HCEC 1CT (cell line): ENCODE measurements at places on chromosomes 3 and 15.

GRCh38 chr3:94822298-94822697, 759.4 kb downstream of the NSUN3 start:
- DNase-seq = no peak

DNA sequence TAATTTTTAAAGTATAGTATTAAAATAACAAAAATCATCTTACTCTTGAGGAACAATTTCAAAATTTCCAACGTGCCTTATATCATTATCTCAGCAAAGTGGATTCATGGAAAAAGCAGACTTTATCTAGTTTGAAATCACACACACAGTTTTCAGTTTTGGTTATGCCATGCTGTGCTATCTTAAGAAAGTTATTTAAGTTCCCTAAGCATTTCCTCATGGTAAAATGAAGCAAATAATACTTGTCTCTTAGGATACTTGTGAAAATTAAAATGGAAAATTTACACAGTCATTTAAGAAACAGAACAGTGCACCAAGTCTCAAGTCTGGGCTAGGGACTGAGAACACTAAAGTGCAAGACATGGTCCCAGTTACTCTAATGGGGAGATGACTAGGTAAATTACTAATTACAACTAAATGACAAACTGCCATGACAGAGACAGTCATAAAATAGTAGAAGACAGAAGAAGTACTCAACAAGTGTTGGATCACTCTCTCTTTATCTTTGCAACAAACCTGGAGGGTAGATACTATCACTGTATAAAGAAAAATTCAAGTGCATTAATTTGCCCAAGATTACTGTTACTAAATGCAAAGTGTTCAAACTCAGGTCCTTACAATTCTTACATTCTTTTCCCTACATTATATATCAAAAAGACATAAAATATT, 44.8 kb downstream of the DMXL2 start:
- DNase-seq = no peak

DNA sequence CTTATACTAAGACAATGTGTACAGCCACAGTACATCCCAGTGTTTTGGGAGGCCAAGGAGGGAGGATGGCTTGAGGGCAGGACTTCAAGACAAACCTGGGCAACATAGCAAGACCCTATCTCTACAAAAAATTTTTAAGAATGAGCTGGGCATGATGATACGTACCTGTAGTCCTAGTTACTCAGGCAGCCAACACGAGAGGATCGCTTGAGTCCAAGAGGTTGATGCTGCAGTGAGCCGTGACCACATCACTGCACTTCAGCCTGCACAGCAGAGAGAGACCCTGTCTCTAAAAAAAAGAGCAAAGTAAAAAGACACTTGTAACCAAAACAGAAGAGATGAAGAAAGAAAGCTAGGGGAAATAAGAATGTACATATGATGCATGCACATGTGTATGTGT, 38.5 kb downstream of the HES1 start:
- DNase-seq = no peak

- peak; percentile 99 for DNase-seq
These were observed 240 bp upstream of the BHLHE40 start for GRCh38 chr3:4978966-4979427.

GRCh38 chr15:87623832-87624231, 632.7 kb downstream of the NTRK3 start:
- DNase-seq = no peak

- no peak for DNase-seq
These were observed 74.7 kb downstream of the CYP19A1 start for GRCh38 chr15:51263726-51264125.

GRCh38 chr15:79381593-79381992, 50.5 kb upstream of the MINAR1 start:
- DNase-seq = no peak

DNA sequence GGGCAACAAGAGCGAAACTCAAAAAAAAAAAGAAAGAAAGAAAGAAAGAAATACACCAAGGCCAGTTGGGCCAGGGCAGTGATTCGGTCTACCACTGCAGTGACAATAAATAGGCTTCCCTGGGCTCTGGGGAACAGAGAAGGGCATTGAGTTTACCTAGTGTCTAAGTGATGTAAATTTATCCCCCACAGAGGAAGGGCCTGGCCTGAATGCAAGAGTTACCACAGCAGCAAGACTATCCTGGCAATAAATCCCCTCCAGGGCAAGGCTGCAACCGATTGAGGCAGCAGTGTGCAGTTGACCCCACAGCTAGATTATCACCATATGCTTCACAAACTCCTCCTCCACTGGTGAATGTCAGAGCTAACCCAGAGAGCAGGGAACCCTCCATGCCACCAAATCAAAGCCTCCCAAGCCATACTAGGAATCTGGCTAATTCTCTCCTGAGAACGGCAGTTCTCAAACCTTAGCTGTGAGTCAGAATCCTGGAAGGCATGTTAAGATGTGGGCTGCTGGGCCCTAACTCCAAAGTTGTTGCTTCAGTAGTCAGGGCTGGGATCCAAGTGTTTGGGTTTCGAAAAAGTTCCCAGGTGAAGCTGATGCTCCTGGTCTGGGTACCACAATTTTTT, 64.3 kb upstream of the GATM start:
- DNase-seq = no peak

DNA sequence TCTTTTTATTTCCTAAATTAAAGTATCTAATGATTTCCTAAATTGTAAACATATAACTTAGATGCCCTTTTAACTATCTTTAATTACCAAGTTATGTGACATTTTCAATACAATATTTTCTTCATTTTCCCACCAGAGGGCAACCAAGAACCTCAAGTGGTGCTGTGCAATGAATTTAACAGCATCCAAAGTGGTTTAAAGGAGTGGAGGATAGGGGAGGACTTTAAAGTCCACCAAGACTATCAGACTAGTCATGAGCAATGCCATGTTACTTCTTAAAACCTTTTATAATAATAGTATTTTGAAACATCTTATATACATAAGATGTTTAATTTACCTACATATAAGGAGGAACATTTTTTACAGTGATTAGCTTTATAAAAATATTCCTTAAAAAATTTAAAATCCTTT, 74.4 kb downstream of the DLG1 start:
- peak; percentile 60 for DNase-seq

DNA sequence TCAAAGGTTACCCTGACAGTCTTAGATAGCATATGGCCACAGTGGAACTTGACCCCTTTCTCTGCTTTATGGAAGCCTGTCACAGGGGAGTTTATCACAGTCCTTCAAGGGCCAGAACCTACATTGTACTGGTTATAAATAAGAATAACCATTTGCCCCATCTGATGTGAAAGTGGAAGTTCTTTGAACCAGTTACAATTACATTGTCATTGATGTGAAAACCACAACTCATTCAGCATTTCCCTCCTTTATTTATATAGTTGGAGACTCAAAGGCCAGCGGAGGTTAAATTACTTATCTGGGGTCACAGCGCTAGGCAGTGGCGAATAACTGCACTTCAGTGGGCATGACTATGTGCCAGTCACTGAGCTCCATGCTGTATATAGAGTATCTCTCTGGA, 60.5 kb upstream of the TBC1D5 start:
- DNase-seq = no peak

DNA sequence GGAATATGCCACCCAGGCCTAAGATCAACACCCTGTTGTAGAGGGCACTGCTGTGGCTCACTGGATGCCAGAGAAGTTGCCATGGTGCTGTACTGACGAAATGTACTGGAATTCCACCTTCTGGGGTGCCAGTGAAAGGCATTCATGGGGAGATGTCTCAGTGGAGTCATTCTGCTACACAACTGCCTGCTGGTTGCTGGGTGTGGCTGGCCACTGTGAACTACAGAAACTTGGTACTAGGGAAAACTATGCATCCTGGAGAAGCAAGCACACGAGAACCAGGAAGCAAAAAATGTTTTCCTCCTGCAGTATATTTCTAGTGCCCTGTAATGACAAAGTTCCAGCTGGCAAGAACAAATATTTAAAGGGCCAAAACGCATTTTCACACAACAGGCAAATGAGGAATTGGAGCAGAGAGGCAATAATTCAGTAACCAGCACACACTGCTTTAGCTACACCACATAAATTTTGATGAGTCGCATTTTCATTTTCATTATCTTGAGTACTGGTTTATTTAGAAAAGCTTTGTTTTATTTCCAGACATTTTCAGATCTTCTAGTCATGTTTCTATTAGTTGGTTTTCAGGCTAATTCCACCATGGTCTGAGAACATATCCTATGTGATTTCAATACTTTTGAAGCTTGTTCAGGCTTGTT, 18.3 kb upstream of the RFX7 start:
- DNase-seq = no peak

GRCh38 chr3:31404871-31405270, 127.9 kb upstream of the STT3B start:
- DNase-seq = no peak

DNA sequence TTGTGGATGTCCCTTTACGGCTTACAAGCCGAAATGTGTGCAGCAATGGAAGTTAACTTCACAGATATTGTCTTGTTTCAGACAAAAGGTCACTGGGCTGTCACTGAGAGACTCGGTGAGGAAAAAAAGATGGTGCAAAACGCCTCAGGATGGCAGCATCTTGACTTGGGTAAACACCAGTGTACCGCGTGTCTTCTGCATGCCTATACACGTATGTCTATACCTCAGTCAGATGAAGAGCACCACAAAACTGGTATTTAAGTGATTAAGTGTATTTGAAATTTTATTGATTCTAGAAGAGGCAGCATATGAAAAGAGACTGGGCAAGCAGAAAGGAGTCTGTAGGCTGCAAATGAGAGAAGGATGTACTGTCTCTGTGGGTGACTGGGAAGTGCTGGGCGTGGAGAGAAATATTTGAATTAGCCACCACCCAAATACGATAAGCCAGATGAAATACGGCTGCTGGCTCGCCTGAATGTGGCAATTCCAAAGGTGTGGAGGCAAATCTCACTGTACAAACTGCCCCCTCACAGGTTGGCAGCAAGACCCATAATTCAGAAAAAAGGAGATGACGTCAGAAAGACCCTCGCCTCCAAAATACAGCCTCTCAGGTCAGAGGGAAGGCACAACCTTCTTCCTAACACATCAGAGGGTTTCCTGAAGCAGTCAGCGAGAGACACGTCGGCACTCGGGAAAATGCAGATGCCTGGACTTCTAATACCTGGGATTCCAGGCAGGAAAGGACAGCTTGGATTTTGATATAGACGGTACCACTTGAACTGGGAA, 53.4 kb upstream of the NEO1 start:
- DNase-seq = no peak

GRCh38 chr15:69573815-69574475, 121.3 kb downstream of the RPLP1 start:
- peak; percentile 6 for DNase-seq

- no peak for DNase-seq
These were observed 47.8 kb upstream of the WNT5A start for GRCh38 chr3:55534876-55535275.

- no peak for DNase-seq
These were observed 54.7 kb downstream of the ETV5 start for GRCh38 chr3:186053954-186054791.

GRCh38 chr3:122533480-122533879, 18.7 kb upstream of the KPNA1 start:
- DNase-seq = no peak

- no peak for DNase-seq
These were observed 1.6 kb upstream of the TXNRD3 start for GRCh38 chr3:126656371-126657134.

DNA sequence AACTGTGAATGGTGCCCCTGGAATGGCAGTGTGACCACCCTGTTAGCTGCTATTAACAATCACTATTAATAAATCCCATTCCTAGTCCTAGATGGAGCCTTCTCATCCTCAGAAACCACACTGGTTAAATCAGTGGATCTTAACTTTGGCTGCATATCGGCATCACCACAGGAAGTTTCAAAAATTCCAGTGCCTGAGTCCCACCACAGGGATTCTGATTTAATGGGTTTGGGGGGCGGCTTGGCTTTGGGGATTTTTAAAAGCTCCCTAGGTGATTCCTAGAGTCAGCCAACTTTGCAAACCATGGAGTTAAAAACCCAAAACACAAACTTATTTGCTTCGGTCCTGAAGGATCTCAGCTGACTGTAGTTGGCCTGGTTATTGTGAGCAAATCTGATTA, 3.1 kb downstream of the FAM107A start:
- no peak for DNase-seq

- DNase-seq = no peak
These were observed 19.0 kb upstream of the EPHB3 start for GRCh38 chr3:184542577-184542976.

DNA sequence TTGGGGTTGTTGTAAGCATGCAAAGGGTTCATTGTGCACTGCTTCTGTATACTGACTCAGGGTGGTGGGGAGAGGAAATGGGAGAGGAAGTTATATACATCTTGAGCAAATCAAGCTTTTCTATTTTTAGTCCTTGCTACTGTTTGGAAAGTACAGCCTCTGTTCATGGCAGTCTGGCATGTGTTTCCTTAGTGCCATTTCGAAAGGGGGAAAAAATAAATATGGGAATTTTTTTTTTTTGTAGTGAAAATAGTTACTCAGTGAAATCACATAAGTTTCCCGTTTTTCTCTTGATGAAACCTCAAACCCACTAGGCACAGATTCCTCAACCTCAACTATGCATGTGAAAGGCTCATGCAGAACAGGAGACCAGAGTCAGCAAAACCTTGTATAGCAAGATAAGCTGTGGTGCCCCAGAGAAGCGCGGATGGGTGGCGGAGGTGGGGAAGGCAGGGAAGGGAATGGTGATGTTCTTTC, 353.3 kb downstream of the LPP start:
- peak; percentile 94 for DNase-seq

DNA sequence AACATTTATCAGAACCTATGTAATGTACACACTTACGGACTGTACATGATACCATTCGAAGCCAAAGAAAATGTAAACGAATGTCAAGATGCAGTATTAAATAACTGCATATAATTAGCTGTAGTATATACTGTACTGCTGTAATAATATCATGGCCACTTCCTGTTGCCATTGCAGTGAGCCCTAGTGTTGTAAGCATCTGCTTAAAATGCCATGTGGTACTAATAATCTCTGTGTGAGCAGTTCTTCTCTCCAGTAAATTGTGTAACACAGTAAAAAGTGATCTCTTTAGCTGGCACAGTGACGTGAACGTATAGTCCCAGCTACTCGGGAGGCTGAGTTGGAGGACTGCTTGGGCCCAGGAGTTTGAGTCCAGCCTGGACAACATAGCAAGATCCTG, 8.6 kb downstream of the SPG11 start:
- DNase-seq = no peak

- DNase-seq = peak; percentile 37
These were observed 87.9 kb downstream of the DNAJB8 start for GRCh38 chr3:128378631-128379347.

GRCh38 chr3:149417174-149417573, 39.7 kb upstream of the TM4SF1 start:
- no peak for DNase-seq
